ENCODE measurements at places on chromosomes 7 and 10.

GRCh38 chr7:122849322-122849956 lies 36.8 kb downstream of the CADPS2 start:
- DNase-seq: no peak

DNA sequence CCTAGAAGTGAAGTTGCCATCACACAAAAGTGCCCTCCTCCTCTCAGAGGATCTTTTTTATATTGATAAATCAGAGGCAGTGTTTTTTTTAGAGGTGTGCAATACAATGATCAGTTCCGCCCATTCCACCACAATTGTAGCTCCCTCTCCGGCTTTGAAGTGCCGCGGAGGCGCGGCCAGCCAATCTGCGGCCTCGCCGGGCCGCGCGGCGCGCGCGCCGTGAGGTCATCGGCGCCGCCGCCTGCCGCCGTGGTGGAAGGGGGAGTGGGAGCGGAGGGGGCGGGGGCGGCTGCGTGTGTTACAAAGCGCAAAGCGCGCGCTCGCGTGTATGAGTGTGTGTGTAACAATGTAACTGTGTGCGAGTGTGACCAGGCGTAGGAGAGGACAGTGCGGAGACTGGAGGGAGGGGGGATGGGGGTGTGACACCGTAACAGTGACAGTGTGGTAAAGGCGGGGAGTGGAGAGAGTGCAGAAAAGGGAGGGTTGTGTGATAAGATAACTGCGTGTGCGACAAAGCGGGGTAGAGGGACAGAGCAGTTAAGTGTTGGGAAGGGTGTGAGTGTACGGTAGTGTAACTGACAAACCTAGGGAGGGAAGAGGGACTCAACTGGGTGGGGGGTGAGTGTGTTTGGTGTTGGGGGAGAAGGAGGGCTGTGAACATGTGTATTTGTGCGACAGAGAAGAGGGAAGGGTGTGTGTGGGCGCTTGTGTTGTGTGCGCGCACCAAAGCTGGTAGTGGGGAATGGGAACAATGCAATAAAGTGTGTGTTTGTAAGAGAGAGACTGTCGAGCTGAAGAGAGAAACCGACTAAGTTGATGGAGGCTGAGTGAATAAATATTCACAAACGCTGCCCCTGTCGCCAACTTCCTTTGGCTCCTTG lies at the start of gene SP8:
TSS of gene SP8 (minus strand) at position 108 of the 881 bp plus-strand sequence. CDS start at position 20, 88 bp downstream.
- DNase-seq: no peak

DNA sequence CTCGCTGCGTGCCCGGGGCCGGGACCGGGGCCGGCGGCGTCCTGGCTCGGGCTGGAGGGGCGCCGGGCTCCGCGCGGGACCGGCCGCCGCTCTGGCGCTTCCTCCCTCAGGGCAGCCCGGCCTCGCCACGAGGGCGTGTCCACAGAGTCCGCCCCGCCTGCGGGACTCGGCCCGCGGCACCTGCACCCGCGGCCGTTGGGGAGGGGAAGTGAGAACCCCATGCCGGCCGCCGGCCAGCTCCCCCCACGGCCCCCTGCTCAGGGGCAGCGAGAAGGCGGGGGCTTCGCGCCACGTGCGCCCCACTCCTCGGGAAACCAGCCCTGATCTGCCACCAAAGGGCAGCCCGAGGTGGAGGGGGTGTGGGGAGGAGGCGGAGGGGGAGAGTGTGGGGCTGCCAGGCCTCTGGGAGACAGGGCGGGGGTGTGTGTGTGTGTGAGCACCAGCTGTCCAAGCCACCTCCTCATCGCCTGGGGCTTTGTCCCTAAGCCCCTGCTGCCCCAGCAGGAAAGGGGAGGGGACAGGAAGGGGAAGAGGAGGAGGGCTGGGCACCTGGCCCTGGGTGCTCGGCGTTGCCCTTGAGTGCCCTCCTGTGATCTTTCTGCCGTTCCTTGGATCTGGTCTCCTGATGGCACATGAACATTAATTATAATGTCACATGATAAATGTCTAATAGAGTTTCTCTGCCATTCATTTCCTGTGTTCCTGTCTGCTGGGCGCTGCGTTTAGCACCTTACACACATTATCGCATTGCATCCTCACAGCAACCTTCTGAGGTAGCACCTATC lies at the start of gene PIK3AP1:
TSS of gene PIK3AP1 (minus strand) at position 93 of the 785 bp plus-strand sequence. CDS start 120 bp downstream, outside the sequence.
- DNase-seq: no peak

DNA sequence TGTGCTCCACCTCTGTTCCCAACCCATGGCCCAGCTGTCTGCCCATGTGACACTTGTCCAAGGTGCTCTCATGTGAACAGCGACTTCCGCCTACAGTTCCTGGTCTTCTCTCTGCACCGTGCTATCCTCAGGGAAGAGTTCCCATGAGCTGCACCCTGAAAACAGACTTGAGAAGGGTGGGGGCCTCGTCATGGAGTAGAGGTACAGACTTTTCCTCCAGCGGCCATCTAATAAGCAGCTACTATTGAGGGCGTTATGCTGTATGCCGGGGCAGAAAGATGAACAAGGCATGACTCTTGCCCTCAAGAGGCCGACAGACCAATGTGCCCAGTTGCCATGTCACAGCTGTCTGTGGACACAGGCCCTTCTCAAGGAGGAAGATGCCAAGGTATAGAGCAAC lies 25.4 kb upstream of the LYZL1 start:
- no peak for DNase-seq

DNA sequence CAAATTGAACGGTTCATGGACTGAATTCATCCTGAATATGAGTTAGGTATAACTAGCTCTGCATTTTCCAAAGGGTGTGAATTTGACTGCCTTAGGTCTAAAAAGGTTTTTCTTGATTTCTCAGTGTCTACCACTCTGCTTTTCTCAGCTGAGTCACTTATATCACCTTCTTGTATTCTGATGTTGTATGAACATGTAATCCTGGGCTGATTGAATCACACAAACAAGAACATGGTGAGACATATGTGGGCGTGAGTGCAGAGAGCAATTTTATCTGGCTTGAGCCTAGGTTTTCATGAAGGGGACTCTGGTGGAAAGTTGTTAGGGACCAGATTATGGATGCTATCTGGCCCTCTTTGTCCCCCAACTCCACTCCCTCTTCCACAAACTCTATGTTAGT lies 239.8 kb downstream of the SUGCT start:
- DNase-seq: no peak

GRCh38 chr10:13099666-13100348 lies at the start of gene OPTN:
Gene OPTN, plus strand, starts transcription at chr10:13100163. Its CDS starts 8,960 bp downstream, at chr10:13109123.
- DNase-seq: peak; percentile 82

DNA sequence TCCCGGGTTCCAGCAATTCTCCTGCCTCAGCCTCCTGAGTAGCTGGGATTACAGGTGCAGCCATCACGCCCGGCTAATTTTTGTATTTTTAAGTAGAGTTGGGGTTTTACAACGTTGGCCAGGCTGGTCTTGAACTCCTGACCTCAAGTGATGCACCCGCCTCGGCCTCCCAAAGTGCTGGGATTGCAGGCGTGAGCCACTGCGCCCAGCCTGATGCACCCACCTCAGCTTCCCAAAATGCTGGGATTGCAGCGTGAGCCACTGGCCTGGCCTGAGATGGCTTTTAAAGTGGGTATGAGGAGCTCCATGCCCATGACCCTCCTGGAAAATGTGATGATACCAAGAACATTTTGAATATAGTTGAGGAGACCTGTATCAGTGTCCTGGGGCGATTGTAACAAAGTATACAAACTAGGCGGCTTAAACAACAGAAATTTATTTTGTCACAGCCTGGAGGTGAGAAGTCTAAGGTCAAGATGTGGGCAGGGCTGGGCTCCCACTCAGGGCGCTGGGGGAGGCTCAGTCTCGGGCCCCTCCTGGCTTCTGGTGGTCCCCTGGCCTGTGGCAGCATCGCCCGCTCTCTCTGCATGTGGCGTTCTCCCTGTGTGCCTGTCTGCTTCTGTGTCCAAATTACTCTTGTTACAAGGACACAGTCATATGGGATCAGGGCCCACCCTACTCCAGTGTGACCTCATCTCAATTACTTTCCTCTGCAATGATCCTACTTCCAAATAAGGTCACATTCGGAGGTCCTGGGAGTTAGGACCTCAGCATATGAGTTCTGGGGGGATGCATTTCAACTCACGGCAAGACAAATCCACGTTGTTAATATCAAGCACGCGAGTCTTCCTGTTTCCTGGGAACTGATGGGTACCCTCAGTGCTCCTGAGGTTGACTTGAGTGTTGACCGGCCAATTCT lies 108.8 kb downstream of the ACTR3B start:
- no peak for DNase-seq

DNA sequence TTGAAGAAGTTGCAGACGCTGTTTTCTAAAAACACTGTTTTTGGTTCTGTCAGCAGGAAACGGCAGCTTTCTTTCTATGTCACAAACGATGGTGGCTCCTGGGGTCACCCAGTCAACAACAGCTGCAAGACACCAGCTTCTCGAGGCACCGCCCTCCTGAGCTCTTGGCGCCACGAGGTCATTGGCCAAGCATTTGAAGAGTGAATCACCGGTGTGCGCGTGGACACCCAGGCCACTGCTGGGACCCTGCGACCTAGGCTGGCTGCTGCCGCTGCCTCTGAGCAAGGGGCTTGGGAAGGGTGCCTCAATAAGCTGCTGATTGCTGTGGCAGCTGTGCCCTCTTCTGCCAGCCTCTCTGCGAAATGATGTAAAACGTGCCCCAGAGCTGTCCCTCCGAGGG lies 22.5 kb upstream of the VIPR2 start:
- DNase-seq: no peak

DNA sequence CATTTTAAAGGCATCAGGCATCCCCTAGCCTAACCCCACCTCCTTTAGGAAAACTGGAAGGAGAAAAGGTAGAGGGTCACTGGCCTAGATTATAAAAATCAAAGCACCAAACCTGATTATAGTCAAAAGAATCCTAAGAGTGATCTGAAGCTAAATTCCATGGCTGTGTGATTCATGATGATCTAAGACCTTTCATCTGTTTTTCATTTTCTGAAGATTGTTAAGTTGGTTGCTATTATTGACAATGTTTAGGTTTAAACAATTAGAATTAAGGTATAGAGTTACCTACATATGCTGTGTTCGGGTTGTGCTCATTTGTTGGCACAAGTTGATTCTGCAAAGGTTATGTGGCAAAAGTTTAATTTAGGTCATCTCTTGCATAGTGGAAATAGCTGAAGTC lies 148.7 kb downstream of the BICC1 start:
- no peak for DNase-seq

DNA sequence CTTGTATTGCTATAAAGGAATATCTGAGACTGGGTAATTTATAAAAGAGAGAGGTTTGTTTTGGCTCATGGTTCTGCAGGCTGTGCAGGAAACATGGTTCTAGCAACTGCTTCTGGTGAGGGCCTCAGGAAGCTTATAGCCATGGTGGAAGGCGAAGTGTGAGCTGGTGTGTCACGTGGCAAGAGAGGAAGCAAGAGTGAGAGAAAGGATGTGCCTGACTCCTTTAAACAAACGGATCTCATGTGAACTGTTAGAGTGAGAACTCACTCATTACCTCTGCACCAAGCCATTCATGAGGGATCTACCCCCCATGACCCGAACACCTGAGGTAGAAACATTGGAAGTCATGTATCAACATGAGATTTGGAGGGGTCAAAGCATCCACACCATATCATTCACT lies 7.7 kb upstream of the ITPRIP start:
- DNase-seq: no peak

GRCh38 chr10:5582736-5583135 lies 58.0 kb downstream of the CALML3 start:
- no peak for DNase-seq

- no peak for DNase-seq
Measured at GRCh38 chr10:109156396-109156795, 766.9 kb downstream of the XPNPEP1 start.

GRCh38 chr10:100966887-100967286 lies 2.4 kb upstream of the SEMA4G start:
- DNase-seq: no peak

GRCh38 chr7:34973400-34973760 lies 63.9 kb downstream of the DPY19L1 start:
- DNase-seq: no peak

DNA sequence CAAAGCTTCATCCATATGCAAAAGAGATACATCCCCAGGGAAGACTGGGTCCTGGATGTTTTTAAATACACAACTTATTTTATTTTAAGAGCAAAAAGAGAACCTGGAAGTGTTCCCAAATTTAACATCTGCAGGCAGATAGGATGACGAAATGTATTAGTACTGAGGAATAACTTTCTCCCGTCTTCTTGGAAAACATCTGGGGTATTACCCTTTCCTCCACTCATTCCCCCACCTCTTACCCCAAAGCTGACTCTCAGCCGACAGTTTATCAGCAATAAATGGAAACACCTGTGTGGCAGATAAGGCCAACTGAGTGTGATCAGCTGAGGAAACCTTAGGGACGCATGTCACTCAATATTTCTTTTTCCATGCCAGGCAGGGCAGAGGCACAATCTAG lies 435.6 kb upstream of the NPVF start:
- no peak for DNase-seq

- DNase-seq: no peak
Measured at GRCh38 chr10:59944339-59944935, 38.1 kb upstream of the CCDC6 start.

- DNase-seq: peak; percentile 50
Measured at GRCh38 chr7:1536743-1537534, 6.4 kb downstream of the MAFK start.

GRCh38 chr10:105534086-105534485 lies 893.0 kb downstream of the SORCS3 start:
- DNase-seq: no peak

GRCh38 chr7:151089893-151090730 lies 3.8 kb downstream of the AGAP3 start:
- DNase-seq: peak; percentile 87

GRCh38 chr7:158861004-158861787 lies 4.8 kb downstream of the DYNC2I1 start:
- DNase-seq: no peak

- DNase-seq: no peak
Measured at GRCh38 chr7:11830582-11831155, 1.3 kb downstream of the THSD7A start.

- DNase-seq: no peak
Measured at GRCh38 chr10:78755877-78756455, 312.8 kb upstream of the ZMIZ1 start.

GRCh38 chr10:131563411-131563810 lies 251.9 kb upstream of the TCERG1L start:
- DNase-seq: no peak

GRCh38 chr7:70631718-70632117 lies 500.2 kb upstream of the GALNT17 start:
- DNase-seq: no peak

GRCh38 chr7:98452791-98453190 lies 51.9 kb upstream of the BAIAP2L1 start:
- DNase-seq: no peak

- peak; percentile 4 for DNase-seq
Measured at GRCh38 chr7:42493436-42494198, 256.6 kb upstream of the GLI3 start.

- DNase-seq: no peak
Measured at GRCh38 chr7:115038158-115038557, 116.3 kb downstream of the MDFIC start.

DNA sequence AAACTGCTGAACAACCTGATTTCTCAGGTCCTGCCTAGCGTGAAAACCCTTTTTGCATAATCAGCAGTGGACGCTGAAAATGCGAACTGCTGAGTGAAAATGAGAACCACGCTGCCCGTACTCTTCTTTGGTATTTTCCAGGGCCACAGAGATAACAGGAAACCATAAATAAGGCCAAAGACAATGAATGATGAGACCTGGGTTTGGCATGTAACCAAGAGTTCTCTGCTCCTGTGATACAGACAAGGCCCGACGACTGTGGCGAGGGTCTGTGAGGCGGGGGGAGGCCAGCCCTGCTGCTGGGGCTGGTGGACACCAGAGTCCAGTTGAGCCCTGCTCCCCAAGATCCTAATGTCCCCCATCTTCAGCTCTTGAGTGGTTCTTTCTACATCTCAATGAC lies 236.0 kb downstream of the WDR11 start:
- no peak for DNase-seq

- DNase-seq: no peak
Measured at GRCh38 chr7:99899830-99900519, 19.4 kb downstream of the TRIM4 start.

- DNase-seq: no peak
Measured at GRCh38 chr10:17528306-17528862, 74.0 kb upstream of the ST8SIA6 start.
